ENCODE measurements at places on chromosomes 4 and X. TPM values are rescaled to one million over a fixed set of nuclear protein-coding genes. Genes with fewer than 3 reads are reported as not detected.

GRCh38 chrX:108558217-108558616 is 118.6 kb downstream of the COL4A5 start:
- DNase-seq: no peak

DNA sequence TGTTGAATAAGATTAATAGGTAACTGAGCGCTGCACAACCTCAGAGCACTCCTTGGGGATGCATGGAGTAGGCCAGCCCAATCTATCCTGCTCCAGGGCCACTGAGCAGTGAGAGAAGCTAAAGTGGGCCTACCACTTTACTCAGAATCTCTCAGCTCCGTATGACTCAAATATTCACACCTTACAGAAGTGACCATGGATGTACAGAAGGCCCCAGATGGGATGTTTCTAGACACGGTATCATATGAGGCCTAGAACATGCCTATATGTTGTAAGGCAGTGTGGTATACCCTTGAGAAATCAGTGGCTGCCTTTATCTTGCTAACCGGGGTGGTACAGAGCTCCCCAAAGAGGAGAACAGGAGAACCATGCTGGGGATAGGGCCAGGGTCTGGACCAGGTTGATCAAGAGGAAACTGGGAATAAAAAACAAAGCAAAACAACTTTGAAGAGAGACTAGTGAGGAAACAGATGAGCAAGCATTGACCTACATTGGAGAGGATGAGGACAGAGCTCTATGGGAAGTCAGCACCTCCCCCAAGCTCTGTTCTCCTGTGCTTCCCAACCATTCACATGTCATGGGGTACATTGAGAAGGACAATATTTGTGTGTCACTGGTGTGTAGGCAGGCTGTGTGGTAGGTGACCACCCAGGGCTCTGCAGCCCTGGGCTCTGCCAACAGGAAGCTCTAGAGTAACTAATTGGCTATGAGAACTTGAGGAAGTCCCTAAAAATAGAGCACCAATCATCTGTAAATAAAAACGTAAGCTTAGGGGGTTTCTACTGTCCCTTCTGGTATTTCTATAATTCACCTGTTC is 31.4 kb downstream of the HOPX start:
- no peak for DNase-seq

ELF2 gene
- polyA plus RNA-seq: 16.1 TPM

- no peak for DNase-seq
Measured at GRCh38 chr4:180794333-180794732, 1448.9 kb upstream of the TENM3 start.

DNA sequence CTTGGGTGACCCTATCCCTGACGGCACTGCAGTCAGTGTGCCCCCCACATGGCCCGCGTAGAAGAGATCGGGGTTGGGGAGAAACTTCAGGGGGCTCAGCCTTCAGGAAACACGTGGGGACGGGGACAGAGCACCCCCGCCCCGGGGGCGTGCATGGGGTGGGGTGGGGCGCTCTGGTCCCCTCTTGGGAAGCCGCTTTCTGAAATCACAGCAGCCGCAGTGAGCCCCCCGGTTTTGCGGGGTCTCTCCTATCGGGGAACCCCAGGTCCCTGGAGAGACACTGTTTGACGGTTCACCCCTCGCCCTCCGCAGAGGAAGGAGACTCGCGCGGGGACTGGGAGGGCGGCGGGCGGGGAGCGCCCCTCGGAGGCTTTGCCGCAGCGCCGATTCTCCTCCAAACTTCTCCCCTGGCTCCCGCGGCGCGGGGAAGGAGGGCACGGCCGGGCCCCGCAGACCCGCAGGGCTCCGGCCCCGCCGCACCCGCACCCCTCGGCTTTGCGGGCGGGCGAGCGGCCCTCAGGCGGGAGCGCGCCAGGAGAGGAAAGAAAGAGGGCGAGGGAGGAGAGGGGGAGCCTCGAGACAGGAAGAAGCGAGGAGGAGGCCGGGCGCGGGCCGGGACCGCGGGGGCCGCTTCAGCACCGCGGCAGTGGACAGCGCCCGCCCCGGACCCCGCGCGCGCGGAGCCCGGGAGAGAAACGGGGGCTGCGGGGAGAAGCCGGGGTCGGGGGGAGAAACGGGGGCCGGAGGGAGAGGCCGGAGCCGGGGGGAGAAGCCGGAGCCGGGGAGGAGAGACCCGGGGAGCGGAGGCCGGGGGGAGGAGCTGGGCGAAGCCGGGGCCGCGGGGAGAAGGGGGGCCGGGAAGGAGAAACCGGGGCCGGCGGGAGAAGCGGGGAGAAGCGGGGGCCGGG is 612 bp downstream of the CPLX1 start:
- DNase-seq: no peak

DNA sequence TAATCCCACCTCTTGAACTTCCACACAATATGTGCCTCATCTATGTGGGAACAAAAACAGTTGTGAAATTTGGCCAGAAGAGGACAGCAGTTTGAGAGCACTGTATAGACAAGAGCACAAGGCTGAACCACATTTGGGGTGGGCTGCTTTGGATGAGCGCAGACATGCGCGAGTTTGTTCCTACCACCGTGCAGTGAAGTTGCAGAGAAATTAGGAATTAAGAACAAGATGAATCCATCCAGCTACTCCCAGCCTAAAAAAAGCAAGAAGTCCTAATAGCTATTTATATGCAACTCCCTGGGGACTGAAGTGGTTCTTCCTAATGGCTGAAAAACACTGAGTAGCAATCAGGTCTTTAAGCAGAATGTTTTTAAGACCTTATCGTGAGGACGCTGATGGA is 1.0 kb downstream of the GAB3 start:
- no peak for DNase-seq

DNA sequence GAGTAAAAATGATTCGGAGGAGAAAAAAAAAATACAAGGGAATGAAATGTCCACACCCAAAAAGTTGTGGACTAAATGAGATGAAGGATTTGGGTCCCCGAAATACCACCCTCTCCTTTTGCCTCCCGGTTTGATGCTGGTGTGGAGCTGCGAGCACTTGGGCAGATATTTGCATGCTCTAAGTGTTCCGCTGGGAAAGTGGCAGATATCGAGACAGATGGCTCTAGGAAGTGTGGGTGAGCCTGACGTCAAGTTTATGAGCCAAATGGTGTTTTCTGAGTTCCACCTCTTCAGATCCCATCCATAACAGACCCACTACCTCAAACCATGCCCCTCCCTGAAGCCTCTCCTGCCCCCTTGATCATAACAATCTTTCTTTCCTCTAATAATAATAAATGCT is 228.6 kb downstream of the QDPR start:
- no peak for DNase-seq

GRCh38 chr4:142846729-142847596 is 862 bp upstream of the INPP4B start:
- DNase-seq: peak; percentile 68

DNA sequence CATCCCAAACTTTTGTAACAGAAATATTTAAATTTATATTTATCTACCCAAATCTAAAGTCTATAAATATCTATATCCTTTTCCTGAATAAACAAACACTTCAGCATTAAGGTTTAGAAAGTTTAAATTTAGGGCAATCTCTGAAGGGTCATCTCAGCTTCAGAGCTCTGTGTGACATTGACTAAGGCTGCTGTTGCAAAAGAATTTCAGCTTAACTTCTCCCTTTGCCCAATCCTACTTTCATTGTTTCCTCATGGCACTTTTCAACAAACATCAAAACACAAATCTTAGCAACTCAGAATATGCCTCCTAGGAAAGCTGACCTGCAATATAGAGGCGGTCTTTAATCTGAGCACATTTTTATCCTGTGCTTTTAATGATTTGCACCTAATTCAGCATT is 79.7 kb upstream of the BANK1 start:
- no peak for DNase-seq

- DNase-seq: no peak
Measured at GRCh38 chrX:87582453-87582852, 64.9 kb downstream of the KLHL4 start.

DNA sequence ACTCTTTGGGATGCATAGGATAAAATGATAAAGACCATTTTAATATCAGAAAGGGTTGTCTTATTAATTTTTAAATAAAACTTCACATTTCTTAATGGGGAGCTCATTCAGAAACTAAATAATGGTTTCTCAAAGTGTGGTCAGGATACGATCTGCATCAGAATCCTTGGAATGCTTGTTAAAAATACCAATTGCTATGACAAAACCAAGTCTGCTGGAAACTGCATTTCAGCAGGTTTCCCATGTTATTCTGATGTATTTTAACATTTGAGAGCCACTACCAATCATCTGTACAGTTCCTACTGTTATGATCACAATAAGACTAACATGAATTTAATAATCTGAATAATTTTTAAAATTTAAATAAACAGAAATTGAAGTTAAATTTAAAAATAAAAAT is 115.1 kb downstream of the SOWAHB start:
- DNase-seq: peak; percentile 72

Data from mammary epithelial cell (primary cell).